Brain pericyte (primary cell): ENCODE measurements at places on chromosomes 3 and 15.

DNA sequence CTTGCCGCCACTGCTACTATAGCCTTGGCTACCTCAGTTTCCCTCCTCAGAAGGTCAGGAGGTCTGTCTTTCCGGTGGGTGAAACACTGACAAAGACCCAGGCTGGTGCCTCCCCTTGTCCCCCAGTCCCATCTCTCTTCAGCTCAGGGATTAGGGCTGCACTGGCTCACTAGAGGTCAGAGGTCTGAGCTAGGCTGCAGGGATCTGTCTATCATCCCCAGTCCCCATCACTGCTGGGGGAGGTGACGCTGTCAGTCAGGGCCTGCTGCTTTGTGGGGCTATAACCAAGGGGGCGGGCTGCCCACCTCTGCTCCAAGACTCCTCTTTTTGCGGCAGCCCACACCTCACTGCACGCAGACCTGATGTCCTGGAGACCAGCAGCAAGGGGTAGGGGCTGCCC, 13.7 kb downstream of the SEMA3F start:
- no peak for DNase-seq

DNA sequence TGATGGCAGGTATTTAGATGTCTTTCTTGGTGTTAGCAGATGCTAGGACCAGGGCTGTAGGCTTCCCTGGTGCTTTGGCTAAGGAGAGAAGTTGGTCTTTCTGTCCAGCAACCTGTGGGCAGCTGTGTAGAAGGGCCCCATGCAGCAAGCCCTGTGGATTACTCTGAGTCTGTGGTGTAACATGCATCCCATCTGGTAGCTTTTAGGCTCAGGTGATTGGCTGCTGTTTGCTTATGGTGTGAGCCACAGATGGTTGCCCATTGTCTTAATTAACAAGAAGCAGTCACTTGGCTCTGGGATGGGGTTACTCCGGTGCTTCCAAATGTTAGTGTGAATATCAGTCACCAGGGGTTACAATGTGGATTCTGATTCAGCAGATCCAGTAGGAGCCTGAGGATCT, 368.6 kb upstream of the C2CD4B start:
- DNase-seq = no peak

DNA sequence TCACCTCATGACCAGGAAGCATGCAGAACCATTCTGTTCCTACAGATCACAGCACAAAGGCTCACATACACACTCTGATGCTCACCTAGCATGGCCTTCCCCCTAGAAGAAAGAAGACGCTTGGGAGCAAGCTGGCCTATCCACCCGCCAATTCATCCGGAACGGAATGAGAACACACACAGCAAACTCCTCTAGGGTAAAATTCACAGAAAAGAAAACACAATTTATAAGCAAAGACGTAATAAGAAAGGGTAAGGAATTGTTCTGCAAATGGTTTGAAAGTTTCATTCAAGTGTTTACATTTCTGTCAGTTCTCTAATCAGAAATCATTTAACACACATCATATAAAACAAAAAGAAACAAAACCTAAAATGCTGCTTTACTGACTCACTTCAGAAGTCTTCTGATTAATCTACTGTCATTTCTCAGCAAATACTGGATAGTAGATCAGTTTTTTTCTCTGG, 218.1 kb downstream of the OSBPL10 start:
- no peak for DNase-seq

DNA sequence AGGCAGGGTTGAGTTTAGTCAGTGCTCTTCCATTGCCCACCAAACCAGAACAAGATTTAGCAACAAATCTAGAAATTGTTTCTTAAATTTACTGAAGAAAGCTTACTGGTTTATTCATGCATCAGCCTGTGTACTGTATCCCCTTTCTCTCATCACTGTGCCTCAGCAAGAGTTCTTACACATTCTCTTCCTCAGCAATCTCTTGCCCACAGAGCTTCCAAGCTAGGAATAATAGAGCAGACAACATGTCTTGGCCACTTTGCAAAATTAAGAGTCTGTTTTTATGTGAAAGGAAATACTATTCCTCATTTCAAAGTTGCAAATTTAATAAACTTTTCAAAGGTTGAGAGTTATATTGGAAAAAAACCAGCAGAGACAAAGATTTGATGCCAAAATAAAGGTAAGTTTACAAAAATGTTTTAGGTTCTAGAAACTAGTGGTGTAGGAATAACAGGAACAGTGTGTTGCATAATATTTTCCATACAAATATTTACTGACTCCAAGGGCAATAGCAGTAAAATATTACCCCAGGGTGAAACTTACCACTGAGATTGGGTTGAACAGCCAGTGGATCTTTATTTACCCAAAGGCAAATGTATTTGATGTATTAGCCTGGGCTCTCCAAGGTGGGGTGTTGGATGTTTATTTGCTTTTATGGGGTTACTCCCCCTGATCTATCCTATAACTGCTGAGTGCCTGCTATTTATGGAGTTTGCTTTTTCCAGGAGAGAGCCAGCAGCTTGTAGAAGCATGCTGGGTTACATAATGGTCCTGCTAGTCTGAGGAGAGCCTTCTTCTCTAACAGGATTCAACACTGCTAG, 276.7 kb downstream of the ADAMTSL3 start:
- DNase-seq = no peak

DNA sequence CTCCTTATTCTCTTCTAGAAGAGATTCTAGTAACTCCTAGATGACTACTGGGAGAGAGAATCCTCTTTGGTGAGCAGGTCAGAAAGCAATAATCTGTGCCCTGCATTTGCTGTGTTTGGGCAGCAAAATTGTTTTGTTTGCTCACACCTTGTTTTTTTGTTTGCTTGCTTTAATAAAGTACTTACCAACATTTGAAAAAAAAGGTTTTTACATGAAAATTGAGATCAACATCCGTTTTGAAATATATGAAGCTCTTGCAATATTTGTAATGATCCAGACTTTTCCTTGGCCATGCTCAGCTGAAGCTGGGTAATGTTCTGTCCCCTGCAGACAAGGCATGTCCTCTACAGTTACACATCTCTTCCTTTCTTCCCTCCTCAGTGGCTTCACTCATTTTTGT, 62.2 kb downstream of the DIPK2A start:
- DNase-seq = no peak

GRCh38 chr3:67774676-67775075, 120.3 kb upstream of the SUCLG2 start:
- no peak for DNase-seq

GRCh38 chr3:143215059-143215458, 95.5 kb downstream of the CHST2 start:
- DNase-seq = no peak

GRCh38 chr3:133991637-133992036, 38.1 kb downstream of the SLCO2A1 start:
- no peak for DNase-seq
